Suppressor macrophage (primary cell): ENCODE measurements at places on chromosomes 3 and 15.

GRCh38 chr15:57806003-57806402, 99.5 kb downstream of the POLR2M start:
- no peak for DNase-seq

- DNase-seq = peak; percentile 16
Observed at GRCh38 chr3:142844339-142844977, 44.4 kb downstream of the PCOLCE2 start.

DNA sequence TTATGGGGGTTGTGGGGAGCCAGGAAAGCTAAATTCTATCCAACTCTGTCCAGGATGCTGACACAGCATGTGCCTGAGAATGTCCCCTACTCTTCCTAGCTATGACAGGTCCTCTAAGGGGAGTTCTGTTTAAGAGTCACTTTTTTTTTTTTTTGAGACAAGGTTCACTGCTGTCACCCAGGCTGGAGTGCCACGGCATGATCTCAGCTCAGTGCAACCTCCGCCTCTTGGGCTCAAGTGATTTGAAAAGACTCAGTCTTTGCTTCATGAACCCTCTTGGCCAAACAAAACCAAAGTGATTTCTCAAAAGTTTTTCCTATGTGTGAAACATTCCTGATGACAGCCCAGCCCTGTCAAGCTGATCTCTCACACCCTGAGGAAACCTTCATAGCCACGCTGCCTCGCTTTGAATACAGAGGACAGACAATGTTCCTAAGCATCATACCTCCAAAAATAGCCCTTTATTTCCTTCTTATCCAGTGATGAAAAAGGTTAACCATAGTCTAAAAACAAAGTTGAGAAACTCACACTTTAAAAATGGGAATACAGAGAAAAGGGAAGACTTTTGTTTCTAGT, 105.5 kb upstream of the PROK2 start:
- DNase-seq = no peak

GRCh38 chr3:58411036-58411435, 22.6 kb downstream of the PDHB start:
- DNase-seq = no peak

- DNase-seq = peak; percentile 69
Observed at GRCh38 chr3:16802389-16802788, 82.4 kb upstream of the PLCL2 start.

DNA sequence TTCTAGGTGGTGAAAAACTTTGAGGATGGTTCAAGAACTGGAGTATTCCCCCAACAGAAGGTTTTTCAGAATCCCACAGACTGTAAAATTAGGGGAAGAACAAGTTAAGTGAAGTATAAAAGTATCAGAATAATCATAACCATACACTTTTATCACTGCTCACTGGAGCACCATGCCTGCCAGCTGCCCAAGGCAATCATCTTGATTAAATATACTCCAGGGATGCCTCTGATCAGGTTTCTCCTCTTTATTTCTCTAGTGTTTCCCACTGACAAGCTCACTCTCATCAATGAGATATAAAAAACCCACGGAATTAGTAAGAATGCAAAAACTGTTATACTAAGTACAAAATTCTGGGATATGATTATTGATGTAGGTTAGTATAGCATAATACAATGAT, 108.0 kb downstream of the STAG1 start:
- no peak for DNase-seq

DNA sequence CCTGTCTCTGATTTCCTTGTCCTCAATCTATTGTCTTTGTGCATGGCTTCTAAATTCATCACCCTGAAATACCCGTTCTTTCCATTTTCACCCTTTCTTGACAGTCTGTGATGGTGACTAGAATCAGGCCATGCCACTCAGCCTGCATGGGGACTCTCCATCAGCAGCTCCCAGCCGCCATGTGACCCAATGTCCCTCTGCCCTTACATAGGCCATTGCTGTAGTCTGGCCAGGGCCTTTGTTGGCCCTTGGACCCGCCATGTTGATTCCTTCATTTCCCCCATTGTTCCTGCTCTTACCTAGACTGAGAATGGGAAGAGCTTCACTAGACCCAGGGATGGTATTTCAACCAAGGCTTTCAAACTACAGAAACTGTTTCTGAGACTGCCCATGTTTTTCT, 45.8 kb downstream of the SPSB4 start:
- no peak for DNase-seq

DNA sequence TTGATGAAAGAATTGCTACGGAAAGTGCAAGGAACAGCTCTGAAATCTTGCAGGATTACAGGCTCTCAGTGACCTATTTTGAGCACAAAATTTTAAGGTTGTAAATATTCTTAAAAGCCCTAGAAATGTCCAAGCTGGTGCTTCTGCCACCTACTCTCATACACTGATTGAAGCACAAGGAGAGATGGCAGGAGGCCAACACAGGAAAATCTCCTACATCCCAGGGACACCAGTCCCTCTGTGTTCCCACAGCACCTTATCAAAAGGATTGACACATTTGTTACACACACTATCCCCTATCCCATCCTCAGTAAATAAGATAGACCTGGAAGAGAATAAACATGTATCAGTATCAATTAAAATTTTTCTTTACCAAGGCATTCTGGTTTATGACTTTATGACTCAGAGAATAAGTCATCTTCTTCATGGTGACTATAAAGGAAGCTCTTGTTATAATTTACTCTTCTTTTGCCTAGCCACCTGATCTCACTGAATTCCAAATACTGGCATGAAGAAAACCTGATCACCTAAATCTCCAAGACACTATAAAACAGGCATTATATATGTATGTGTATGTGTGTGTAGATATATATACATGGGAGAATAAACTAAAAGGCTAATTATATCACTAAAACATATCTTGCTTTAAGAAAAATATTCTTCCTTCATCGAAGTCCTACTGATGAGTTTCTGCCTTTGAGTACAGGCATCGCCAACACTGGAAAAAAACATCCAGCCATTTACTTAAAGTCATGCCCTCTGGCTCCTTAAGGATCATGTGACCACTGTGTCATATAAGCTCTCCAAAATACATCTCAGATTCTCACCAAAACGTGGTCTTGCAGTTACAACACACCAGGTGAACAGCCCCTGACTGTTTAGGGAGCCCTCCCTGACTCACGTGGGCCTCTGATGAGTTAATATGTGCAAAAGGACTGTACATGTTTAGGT, 208.1 kb upstream of the NR2F2 start:
- no peak for DNase-seq

GRCh38 chr15:31340592-31340991, 14.0 kb downstream of the KLF13 start:
- DNase-seq = no peak

- no peak for DNase-seq
Observed at GRCh38 chr3:147318900-147319299, 87.4 kb downstream of the ZIC4 start.

- no peak for DNase-seq
Observed at GRCh38 chr3:53224026-53224425, 31.8 kb downstream of the TKT start.

- no peak for DNase-seq
Observed at GRCh38 chr3:152615681-152616080, 219.2 kb upstream of the P2RY1 start.

DNA sequence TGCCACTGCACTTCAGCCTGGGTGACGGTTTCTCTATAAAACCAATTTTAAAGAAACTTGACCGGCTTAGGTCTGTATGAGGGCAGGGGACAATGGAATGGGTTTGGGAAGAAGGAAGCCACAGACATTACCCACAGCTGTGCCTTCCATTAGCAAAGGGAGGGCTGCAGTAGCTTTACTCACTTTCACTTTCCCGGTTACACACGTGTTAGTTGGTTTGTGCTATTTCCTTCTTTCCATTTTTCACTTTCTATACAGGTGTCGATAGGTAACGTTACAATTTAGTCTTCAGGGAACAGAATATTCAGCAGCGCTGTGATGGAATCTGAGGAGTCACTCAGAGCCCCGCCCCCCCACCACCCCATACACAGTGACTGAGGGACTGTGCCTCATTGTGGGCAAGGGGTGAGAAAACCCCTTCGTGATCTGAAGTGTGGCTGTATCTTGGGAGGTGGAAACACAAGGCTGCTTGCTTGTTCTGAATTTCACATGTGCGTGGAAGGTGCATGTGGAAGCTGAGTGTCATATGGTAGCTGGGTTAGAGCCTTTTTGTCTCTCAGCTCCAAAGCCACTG, 44.8 kb upstream of the RPL32 start:
- DNase-seq = no peak

DNA sequence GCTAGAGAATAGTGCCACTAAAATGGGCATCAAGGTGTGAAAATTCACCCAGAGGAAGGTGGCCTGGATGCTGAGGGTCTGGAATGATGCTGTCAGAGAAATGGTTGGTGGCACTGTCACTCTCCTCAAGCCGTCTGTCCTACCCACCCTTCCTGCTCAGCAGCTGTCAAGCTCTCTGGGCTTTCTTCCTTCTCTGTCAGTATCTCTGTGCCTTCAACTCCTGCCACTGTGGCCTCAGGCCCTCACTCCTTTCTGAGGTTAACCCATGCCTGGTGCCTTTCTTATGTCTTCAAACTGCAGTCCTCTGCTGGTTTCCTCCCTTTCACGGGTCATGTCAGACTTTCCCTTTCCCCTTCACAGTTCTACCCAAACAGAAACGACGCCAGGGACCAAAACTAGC, 4.4 kb downstream of the MYO5C start:
- DNase-seq = no peak

GRCh38 chr3:9947025-9947995, 4.9 kb downstream of the PRRT3 start:
- no peak for DNase-seq

- DNase-seq = no peak
Observed at GRCh38 chr15:76576523-76577279, 240.1 kb downstream of the ISL2 start.
